ENCODE measurements at places on chromosomes 13 and 19.

GRCh38 chr13:49219647-49220035, 497 bp upstream of the MLNR start:
- DNase-seq = no peak

DNA sequence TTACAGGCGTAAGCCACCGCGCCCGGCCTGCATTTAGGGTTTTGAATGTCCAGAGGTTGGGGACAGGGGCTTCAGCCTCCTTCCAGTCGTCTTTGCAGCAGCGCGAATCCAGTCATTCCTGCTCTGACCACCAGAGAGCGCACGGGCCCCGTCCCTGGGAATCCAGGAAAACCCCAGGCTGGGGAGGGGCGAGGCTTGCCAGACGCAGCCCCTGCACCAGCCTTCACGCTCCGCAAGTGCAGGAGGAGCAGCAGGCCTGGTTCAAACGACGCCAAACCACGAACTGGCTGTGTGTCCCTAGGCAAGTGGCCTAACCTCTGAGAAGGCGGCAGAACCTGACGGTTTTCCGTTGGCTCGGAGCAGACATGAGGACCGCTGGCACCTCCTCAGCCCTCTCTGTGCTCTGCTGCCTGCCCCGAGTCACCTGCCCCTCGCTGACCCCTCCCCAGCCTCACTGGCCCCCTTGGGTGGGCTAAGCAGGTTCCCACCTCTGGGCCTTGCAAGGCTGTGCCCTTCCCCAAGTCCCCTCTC, 2.0 kb upstream of the RNF126 start:
- peak; percentile 78 for DNase-seq

DNA sequence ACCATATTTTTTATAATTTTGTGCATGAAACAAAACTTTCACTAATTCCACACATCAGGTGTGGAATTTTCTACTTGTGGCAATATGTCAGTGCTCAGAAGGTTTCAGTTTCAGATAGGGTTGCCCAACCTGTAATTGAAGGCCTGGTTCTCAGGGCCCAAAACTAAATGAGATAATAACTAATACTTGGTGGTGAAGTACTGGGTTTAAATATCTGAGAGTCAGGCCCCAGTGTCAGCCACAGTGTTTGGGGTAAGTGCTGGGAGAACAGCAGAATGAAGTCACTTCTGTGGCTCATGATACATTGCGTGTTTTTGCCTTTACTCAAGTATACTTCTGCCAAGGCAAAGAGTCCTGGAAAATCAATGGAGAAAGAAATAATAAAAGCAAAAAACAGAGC, 5.6 kb downstream of the SAFB start:
- DNase-seq = no peak

- peak; percentile 91 for DNase-seq
Observed at GRCh38 chr19:20661150-20661819, at the start of gene ZNF626. ZNF626 (minus strand) TSS chr19:20661571; CDS start chr19:20661446, 125 bp downstream.

GRCh38 chr19:58085348-58085875, 12.6 kb downstream of the ZSCAN18 start:
- no peak for DNase-seq

DNA sequence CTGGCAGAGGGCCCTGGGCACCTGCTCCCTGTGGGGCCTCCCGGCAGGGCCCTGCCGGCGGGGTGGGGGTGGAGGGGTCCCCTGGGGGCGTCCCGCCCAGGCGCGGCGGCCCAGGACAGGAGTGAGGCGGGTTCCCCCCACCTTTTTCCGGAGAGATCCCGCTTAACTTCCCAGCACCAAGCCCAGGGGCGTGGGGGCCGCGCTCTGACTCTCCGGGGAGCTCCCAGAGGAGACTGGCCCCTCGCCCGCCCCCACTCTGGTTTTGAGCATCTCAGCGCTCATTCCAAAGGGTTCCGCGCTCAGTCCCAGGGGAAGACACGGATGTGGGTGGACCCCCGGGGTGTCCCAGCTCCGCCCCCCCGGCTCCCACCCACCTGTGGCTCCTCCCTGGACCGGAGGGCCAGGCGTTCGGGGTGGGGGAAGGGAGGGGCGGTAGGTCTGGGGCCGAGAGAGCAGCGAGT, 476 bp downstream of the C2CD4C start:
- no peak for DNase-seq

DNA sequence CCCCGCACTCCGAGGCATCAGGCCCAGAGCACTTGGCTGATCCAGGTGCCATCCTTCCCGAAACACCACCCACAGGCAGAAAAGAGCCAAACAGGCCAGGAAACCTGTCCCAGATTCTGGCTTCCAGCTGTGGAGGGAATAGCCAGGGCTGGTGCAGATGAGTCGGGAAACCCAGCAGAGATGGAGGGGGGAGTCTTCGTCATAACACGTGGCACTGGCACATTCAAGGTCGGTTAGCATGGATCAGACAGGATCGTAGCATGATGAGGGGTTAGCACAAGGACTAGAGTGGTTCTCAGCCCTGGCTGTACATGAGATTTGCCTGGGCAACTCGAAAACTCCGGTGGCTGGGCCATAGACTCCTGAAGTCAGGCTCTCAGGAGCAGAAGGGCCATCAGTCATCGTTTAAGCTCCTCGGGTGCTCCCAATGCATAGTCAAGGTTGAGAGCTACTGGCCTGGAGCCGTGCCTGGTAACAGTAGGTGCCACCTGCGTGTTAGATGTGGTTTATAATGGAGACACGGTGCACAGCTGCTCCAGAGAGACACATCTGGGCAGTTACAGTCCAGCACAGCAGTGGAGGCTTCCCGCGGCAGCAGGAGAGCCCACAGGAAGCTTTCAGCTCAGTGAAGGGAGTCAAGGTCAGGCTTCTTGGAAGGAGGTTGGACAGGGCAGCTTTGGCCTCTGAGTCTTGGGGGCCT, 6.3 kb downstream of the CYTH2 start:
- no peak for DNase-seq

- no peak for DNase-seq
Observed at GRCh38 chr19:16309643-16310042, 15.0 kb upstream of the KLF2 start.

GRCh38 chr13:94435604-94436226, 43.8 kb downstream of the DCT start:
- DNase-seq = no peak

DNA sequence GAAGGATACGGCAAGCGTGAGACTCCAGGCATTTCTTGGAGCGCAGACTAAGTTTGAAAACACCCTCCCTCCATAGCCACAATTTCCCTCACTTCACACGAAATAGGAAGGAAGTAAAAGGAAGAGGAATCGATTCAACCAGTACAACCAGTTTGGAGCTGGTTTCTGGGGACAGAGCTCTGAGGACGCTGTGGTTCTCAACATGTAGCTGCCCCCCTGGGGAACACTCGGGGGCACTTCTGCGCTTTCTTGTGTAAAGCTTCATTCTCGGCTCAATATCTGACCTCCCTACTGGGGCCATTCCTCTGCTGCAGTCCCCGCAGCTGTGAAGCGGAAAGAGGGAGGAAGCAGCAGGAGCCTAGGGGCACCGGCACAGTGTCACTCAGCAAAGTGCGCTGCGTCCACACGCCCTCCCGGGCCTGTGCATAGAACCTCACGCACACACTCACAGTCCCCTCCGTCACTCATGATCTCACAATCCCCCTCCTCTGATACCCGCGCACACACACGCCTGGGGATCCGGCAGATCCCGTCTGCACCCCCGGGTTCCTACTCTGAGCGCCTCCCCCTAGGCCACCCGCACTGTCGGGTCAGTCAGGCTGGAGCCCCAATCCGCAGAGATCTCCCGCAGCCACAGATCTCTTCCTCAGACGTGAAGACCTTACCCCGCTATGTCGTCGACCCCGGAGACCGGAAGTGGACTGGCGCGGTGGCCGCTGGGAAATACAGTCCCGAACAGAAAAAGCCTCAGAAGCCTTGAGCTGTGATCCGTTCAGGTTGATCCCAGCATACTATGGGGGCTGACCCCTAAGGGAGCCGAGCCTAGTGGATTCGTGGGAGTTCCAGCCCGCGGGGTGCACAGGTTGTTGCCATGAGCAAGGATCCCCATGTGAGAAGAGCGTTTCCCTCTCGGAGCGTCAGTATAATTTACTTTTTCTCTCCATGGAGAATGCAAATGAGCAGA, at the start of gene ZNF780A:
Gene ZNF780A, minus strand, starts transcription at position 703 of the 964 bp plus-strand sequence. CDS start 6,190 bp downstream, outside the sequence.
- peak; percentile 56 for DNase-seq

DNA sequence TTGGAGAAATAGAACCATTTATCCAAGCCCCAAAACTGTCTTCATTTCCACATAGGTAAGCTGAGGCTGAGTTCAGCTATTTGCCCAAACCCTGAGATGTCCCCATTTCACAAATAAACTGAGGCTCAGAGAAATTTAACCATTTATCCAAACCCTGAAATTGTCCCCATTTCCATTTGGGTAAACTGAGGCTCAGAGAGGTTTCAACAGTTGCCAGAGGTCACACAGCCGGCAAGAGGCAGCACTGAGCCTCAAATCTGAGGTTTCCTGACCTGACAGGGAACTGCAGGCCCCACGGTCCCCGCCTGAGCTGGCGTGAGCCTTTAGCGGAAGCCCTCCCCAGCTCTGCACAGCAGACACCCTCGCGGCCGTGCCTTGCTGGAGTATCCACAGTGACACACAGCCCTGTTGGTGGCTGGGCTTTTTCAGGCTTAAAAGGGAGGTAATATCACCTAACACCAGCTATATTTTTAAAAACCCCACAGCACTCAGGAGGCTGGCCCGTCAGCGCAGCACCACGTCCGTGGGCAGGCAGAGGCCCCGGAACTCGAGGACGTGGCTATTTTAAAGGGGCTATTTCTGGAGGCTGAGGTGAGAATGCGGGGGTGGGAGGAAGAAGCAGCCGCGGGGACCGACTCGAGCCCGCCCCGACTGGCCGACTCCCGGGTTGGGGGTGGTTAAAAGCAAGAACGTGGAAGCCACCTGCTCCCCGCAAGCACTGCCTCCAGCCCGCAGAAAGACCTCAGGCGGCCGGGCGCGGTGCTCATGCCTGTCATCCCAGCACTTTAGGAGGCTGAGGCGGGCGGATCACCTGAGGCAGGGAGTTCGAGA, 18.5 kb downstream of the PTPRS start:
- DNase-seq = no peak

GRCh38 chr19:18340990-18341868, 831 bp downstream of the PGPEP1 start:
- peak; percentile 46 for DNase-seq

DNA sequence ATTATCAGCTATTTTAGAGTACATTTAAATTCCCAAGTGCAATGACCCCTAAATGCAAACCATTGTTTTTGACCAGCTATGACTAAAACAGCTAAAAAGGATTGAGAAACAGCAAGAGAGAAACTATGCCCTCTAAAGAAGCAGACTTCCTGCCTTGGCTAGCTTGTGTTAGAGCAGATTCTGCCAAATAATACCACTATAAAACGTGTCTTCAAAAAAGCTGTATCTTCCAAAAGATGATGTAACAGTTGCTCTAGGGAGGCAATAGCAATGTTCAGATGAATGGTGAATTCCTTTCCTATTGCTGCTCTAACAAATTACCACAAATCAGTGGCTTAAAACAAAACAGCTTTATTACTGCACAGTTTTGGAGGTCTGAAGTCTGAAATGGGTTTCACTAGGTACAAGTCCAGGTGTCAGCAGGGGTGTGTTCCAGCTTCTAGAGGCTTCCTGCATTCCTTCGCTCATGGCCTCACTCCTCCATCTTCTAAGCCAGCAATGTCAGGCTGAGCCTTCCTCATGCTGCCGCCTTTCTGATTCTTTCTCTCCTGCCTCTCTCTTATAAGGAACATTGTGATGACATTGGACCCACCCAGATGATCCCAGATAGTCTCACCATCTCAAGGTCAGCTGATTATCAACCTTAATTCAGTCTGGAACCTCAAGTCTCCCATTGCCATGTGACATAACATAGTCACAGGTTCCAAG, 84.5 kb downstream of the LRRC63 start:
- no peak for DNase-seq

DNA sequence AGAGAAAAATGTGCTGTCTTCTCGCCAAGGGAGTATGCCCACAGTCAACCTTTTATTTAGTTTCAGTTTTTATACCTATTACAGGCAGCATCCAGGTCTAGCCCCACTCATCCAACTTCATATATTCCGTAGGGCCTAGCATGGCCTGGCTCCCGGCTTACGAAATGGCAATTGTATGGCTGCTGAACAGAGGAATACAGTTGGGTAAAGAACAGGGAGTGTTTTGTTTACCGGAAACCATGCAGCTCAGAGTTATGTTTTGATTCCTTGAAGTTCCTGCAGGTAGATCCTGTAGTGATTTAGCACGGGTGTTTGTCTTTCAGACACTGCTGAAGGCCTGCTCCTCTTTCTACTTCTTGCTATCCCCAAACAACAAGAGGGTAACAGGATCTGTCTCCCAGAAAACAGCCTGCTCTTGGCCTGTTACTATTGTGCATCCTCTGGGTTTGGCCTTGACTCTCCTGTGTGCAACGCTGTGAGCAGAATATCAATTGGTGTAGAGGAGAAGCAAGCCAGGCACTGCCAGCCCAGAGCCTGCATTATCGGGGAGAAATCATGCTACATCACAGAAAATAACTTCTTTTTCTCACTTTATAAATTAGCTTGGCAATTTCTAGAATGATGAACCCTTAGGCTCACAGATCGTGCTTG, 32.4 kb downstream of the OLFM4 start:
- DNase-seq = no peak

GRCh38 chr13:73261739-73262216, 203.0 kb downstream of the KLF5 start:
- no peak for DNase-seq

GRCh38 chr13:101967216-101967615, 434.6 kb downstream of the FGF14 start:
- DNase-seq = no peak

DNA sequence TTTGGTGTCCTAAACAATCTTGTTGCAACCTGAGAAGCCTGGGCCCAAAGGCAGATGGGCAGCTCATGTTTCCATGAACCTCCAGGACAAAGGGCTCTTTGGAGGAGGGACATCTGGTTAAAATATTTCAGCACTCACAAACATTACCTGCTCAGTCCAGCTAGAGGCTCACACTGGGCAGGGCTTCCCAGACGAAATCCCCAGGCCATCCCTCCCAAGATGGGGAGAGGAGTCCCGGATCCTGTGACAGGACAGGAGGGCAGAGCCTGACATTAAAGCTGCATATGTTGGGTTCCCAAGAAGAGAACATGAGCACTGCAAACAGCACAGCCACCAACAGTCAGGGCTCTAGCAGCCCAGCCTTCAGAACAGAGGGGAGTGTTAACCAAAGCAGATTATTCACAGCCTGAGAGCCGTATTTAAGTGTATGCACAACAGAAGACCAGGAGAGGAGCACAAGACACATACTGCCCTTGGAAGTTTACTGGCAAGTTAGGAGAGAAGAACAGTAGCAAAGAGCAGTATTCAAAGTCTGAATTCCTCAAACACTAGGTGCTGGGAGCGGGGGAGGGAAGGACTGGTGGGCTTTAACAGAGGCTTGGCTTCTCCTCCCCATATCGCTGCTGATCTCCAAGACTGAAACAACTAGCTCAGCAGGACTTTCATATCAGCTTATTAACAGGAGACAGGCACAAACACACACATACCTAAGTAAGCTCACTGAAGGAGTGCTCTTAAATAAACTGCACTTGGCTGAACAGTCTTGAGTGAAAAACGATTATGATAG, 12.3 kb downstream of the ATP7B start:
- DNase-seq = no peak

Data from activated CD4-positive, alpha-beta T cell treated with anti-CD3 and anti-CD28 coated beads, Interleukin-2, amount 50 U/mL, for 24 hours (primary cell).